Stimulated activated CD8-positive, alpha-beta memory T cell treated with anti-CD3 and anti-CD28 coated beads, Interleukin-7, amount 100 ng/mL, for 24 hours (primary cell): ENCODE measurements at places on chromosomes 5 and 9.

- no peak for DNase-seq
Measured at GRCh38 chr9:92895812-92896436, 18.1 kb upstream of the ZNF484 start.

GRCh38 chr9:73059247-73059646, 92.4 kb upstream of the ANXA1 start:
- no peak for DNase-seq

GRCh38 chr5:61768692-61769281, 436.7 kb downstream of the ZSWIM6 start:
- no peak for DNase-seq

DNA sequence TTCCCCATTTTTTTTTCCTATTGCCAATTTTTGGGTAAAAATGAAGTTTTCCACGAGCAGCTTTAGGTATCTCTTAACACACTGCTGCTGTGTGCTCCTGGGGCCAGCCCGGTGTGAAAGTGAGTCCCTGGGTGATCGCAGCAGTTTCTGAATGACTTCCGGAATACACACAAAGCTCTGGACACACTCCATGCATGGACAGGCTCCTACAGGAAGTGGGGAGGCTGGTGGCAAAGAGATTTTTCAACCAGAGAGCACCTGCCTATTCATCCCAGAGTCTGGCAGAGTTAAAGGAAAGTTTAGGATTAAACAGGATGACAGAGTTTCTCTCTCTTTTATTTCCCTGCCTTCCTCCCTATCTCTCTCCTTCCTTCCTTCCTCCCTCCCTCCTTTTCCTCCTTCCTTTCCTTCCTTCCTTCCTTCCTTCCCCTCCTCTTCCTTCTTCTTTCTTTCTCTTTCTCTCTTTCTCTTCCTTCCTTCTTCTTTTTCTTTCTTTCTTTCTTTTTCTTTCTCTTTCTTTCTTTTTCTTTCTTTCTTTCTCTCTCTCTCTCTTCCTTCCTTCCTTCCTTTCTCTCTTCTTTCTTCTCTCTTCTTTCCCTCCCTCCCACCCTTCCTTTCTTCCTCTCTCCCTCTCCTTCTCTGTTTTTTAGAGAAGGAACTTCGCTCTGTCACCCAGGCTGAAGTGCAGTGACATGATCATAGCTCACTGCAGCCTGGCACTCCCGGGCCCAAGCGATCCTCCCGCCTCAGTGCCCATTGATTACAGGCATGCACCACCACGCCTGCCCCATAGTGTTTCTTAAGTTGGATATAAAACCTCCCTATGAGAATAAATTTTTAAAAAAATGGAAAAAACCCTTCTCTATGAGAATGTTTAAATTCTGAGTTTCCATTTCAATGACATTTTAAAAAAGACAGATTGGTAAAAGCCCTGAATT, 38.7 kb upstream of the UBTD2 start:
- no peak for DNase-seq

- no peak for DNase-seq
Measured at GRCh38 chr9:4305065-4305985, 5.5 kb upstream of the GLIS3 start.

DNA sequence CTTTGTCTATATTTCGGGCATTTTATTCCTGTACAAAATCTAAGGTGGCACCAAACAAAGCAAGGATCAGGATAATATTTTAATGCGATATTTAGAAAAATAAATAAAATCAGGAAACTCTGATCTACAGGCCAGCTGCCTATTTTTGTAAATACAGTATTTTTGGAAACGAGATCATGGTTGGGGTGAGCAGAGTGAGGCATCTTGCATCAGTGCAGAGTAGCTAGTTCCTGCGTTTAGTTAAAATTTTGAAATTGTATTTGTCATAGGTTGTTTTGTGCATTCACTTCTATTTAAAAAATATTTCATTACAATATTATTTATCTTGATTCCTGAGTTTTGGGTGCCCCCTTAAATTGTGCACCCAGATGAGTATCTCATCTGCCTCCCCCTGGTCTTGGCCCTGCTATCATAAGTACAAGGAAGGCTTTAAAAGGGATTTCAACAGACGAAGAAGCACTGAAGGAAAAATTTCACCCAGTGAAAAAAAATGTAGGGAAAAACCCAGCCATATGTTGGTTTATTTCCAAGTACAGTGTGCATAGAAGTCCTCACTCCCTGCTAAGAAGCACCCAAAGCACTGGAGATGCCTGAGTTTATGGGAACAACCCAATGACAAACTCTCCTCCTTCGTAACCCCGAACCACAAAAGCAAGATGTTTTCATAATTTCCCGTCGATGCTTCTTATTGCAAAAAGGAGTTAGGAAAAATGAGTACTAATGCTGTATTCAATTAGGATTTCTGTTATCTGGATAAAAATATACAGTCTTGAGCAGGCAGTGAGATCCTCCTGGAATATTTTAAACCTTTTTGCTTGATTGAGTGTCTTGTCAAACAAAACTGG, 304.7 kb upstream of the CLINT1 start:
- no peak for DNase-seq

- no peak for DNase-seq
Measured at GRCh38 chr5:139787257-139787567, 8.4 kb upstream of the PSD2 start.

DNA sequence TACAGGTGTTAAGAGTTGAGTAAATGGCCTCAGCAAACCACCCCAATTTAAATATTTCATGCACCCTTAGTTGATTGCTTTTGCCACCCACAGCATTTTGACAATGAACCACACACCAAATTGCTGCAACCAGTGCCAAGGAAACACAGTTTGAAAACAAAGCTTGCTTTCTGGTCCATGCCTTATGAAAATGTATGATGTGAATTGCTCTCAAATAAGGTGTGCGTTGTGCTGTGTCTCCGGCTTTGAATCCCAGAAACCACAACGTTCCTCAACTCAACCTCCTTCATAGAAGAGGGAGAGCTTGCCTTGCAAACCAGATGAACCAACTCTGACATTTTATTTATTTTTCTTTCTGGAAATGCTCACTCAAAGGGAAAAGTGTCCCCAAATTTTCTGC, 762.7 kb downstream of the TLE1 start:
- no peak for DNase-seq

GRCh38 chr5:143315214-143315613, 88.3 kb downstream of the NR3C1 start:
- DNase-seq: no peak

DNA sequence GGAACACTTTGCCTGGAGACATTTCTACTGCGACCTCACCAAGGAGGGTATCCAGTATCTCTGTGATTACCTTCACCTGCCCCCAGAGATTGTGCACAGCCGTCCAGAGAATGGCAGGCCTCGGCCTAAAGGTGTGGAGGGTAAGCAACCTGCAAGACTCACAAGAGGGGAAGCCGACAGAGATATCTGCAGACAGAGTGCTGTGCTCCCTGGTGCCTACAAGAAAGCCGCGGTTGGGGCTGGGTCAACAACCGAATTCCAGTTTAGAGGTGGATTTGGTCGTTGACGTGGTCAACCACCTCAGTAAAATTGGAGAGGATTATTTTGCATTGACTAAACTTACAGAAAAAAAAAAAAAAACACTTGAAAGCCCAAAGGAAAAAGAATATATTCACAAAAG, 107.8 kb upstream of the ISL1 start:
- no peak for DNase-seq

- DNase-seq: no peak
Measured at GRCh38 chr5:2387634-2388325, 363.7 kb downstream of the IRX2 start.

DNA sequence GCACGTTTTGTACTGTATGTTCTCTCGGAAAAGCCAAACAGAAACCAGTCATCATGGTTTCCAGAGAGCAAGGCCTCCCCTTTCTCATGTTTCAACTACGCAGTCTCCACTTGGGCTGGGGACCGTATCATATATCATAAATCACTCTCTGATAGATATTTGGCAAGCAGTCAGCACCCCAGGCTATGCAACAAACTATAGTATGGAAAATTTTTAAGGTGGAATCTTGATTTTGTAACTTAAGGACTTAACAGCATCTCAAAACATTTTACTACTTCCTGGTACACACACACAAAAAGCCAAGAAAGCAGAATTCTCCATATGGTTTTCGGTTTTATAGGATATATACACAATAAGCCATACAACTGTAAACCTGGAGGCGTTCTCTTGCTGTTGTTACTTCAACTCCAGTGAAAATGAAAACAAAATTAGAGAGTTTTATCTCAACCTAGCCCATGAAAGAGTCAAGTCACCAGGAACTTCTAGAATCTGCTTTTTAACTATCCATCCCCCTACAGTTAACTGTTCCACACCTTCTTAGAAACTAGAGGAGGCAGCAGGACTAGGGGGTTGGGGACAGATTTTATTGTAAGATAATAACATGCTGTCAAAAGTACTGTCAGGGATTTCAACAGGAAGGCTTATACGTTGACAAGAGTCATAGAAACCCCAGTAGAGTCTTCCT, 283.4 kb downstream of the NFIB start:
- no peak for DNase-seq

DNA sequence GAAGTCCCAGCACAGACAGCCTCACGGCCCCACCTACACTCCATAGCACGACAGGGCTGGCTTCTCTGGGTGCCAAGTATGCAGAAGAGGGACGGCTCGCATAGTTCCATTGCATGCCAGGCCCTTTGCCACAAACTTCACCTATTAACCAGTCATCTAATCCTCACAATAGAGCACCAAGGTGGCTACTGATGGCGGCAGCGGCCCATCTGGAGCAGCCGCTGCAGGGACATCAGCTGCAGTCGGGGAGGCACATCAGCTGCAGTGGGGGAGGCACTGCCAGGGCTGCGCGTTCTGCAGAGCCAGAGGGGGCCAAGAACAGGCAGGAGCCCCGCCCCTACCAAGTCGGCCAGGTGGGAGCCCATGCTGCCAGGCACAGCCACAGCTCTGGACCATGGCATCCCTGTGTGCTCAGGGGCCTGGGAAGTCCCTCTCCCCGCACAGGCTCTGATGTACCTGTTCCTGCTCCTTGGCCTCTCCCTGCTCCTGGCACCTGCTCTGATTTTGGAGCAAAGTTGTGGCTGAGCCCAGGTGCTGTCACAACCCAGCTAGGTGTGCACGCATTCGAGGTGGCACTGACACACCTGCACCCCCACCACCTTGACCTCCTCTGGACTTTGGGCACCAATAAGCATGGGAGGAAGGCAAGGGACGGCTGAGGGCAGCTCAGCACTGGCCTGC, 61.5 kb upstream of the SYNPO start:
- no peak for DNase-seq

GRCh38 chr5:176596689-176597416, 13.1 kb downstream of the GPRIN1 start:
- no peak for DNase-seq

DNA sequence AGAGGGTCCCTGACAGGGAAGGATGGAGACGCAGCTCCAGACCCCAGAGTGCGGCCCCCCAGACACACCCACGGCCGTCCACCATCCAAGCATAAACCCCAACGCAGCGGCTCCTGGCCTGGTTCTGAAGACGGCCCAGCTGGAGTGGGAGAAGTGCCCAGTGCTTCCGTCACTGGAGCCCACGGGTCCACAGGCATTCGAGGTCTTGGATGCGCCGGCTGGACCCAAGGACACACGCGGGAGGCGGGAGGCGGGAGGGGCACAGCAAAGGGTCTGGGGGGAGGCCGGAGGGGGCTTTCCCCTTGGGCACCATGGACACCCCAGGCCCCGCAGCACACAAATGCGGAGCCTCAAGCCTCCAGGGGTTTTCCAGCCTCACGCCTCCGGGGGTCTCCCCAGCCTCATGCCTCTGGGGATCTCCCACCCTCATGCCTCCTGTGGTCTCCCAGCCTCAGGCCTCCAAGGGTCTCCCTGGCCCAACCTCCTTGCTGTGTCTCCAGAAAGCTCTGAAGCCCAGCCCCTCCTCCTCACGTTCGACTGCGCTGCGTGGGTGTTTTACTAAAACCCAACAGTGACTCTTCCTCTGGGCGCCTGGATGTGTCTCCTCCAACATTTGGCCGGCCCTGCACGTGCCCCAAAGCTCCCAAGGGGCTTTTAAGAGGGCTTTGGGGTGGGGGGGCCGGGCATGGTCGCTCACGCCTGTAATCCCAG, 15.2 kb downstream of the EXD3 start:
- no peak for DNase-seq

DNA sequence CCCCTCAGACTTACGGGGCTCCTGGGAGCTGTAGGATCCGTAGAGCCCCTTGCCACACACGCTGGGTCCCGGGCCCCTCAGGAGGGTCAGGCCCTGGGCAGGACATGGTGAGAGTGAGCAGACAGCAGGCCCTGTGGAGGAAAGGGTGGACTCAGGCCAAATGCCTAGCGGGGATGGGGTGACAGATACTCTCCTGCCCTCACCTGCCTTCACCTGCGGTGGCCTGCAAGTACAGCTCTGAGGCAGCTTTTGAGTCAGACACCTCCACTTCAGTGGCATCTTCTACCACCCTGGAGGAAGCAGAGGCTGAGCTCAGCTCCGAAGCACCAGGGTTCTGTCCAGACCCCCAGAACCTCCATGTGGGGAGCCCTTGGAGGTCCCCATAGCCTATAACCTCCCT, 26.2 kb downstream of the SLC35A4 start:
- no peak for DNase-seq

- DNase-seq: no peak
Measured at GRCh38 chr5:57940879-57941278, 458.3 kb upstream of the ACTBL2 start.

DNA sequence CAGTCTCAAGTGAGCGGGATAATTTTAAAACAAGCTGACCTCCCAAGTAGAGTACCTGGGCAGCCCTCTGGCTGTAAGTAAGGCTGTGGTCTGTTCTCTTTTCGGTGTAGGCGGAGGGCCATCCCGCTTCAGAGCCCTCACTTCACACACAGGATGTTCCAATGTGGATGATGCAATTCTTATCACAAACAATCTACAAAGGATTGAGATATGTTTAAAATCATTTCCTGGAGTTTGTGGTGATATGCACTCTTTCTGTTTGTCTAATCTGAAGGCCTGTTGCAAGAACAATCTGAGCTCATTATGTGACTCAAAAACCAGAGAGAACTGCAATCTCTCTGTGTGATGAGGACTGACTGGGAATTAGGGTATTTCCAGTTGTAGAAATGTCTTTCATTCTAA, 42.5 kb downstream of the ITGA2 start:
- no peak for DNase-seq

- DNase-seq: no peak
Measured at GRCh38 chr9:37575511-37575914, 667 bp downstream of the FBXO10 start.

DNA sequence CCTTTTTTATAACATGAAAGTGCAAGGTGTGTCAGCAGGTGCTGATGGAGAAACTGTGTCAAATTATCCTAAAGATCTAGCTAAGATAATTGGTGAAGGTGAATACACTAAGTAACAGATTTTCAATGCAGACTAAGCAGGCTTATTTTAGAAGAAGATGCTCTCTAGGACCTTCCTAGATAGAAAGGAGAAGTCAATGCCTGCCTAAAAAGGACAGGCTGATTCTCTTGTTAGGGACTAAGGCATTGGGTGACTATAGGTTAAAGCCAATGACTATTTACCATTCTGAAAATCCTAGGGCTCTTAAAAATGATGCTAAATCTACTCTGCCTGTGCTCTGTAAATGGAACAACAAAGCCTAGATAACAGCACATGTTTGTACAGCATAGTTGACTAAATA, 1682.4 kb downstream of the MAT2B start:
- no peak for DNase-seq

GRCh38 chr5:180498378-180498777, 4.2 kb downstream of the CNOT6 start:
- no peak for DNase-seq

- no peak for DNase-seq
Measured at GRCh38 chr5:151234476-151235238, 10.8 kb upstream of the CCDC69 start.

- DNase-seq: no peak
Measured at GRCh38 chr9:17627641-17628040, 48.8 kb downstream of the SH3GL2 start.
